ENCODE measurements at places on chromosomes 1 and 21.

DNA sequence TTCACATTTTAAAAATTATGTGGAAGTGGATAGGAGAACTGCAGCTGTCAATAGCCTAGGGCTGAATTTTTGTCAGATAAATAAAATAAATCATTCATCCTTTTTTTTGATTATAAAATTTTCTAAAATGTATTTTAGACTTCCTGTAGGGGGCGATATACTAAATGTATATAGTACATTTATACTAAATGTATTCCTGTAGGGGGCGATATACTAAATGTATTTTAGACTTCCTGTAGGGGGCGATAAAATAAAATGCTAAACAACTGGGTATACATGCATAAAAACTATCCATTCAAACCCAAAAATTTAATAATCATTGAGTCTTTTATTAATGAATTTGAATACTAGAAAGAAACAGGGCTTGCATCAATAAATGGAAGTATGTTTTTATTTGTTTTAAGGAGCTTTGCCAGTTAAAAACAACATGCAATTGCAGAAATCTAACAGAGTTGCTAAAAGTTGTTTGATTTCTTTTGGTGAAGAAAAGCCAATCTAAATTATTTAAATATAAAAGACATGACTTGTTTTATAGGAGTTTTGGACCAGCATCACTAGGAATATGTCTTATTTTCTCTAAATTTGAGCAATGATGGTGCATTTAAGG lies 31.4 kb downstream of the CLCA1 start:
- no peak for DNase-seq

GRCh38 chr1:28577738-28578536 lies 14.1 kb upstream of the RAB42 start:
- DNase-seq: no peak

DNA sequence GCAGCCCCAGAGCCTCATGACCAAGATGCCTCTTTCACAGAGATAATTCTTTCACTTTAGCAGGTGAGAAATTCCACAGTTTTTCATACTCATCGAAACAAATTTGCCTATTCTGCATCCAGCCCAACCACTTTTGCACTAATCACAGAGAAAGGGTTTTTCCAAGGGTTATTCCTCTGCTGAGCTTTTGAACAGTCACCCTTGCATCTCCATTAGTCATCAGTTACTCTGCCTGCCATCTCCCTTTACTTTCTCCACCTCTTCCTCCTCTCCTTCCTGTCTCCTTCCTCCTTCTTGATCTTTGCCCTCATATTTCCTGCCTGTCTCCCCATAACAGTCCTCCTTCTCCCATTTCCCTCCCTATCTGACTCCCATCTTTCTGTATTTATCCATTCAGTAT lies 43.9 kb downstream of the FH start:
- DNase-seq: no peak

DNA sequence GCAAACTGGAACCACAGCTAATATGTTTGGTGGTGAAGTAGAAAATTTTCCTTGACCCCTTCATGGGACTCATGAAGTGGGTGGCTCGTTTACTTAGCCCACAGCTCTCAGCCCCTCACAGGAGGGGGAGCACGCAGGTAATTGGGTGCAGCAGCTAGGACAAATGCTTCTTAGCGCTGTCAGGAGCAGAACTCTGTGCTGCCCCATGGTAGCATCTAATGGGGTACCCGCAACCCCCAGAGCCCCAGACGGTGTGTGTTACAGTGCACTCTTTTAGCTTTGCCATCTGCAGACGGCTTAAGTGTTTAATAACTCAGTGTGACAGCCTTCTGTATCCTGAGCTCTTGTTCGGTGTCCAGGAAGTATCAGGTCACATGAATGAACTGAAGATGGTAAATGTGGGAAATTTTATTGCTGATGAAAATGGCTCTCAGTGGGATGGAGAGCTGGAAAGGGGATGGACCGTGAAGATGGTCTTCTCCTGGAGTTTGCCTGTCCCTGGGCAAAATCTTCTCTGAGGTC lies 189.6 kb upstream of the ZRANB2 start:
- DNase-seq: no peak

DNA sequence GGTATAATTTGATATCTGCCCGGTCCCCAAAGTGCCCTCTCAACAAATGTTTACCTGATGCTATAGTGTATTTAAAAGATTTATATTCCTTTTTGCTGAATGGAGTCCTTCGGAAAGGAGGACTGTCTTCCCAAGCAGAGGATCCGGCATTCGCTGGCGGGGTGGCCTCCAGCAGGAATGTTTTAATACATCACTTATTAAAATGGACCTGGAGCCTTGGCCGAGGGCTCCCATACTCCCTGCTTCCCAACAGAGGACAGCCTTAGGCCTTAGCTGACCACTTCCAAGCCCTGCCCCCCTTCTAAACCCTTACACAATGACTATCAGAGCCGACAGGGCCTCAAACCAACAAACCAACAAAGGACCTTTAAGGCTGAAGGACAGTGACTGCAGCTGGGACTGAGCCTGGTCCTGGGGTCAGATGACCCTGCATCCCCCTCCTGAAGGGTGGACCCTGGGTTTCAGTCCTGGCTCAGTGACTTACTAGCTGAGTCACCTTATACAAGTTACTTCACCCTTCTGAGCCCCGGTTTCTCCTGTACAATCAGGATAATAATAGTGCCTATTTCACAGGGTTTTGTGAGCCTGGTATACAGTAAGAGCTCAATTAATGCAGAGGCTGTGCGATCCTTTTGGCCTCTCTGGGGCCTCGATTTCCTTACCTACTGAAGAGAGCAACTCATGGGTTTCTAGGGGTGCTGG lies 5.6 kb downstream of the CAMK2N1 start:
- no peak for DNase-seq

- DNase-seq: peak; percentile 48
Measured at GRCh38 chr1:183711741-183712361, 58.7 kb upstream of the APOBEC4 start.

DNA sequence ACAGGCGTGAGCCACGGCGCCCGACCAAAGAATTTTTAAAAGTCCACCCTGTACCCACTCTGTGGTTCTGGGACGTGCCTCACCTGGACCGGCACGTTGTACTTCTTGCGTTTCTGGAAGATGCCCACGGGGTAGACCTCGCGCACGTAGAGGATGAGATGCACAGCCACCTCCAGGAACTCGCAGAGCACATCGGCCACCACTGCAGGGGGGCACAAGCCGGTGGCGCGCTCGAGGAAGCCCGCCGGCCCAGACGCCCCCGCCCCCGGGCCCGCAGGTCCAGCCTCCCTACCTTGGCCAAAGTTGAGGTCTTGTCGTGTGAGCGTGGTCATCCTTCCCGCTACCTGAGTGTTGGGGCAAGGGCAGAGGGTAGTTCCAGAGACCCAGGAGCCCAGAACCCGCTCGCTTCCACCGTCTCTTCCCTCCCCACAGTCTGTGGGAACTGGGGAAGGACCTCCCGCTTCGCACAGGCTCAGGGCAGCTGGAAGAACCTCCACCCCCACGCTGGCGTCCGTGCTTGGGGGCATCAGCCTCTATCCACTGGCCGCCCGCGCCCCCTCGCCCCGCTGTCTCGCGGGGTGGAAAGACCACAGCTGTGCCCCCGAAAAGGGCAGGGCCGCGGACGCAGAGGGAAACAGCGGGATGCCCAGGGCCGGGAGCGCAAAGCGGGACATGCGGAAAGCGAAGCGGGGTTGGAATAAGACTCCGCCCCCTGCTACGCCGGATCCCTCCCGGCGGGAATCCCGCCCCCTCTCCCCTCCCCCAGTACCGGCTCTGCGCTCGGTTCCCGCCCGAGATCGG lies 478 bp downstream of the MAD2L2 start:
- no peak for DNase-seq

- DNase-seq: no peak
Measured at GRCh38 chr1:1985375-1986050, 18.1 kb downstream of the CFAP74 start.

GRCh38 chr1:7638078-7638477 lies 133.0 kb upstream of the VAMP3 start:
- no peak for DNase-seq

- no peak for DNase-seq
Measured at GRCh38 chr1:231613419-231614349, 12.9 kb upstream of the DISC1 start.

DNA sequence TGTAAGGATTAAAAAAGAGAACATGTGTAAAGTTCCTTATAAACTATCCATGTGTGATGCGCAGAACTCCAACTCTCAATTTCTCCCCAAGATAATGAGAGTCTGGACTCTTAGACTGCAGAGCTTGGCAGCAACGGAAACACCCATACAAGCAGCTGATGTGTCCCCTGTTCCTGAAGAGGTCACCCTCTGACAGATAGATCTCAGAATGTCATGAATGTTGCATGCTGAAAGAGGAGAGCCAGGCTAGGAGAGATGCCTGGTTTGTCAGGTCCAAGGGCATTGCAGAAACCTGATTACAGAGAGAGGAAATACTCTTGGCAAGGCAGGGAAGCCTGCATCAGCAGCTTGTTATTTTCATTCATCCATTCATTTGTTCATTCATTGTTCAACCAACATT lies 24.2 kb downstream of the MTARC1 start:
- DNase-seq: no peak

GRCh38 chr1:36919491-36920145 lies 114.7 kb downstream of the GRIK3 start:
- DNase-seq: no peak

DNA sequence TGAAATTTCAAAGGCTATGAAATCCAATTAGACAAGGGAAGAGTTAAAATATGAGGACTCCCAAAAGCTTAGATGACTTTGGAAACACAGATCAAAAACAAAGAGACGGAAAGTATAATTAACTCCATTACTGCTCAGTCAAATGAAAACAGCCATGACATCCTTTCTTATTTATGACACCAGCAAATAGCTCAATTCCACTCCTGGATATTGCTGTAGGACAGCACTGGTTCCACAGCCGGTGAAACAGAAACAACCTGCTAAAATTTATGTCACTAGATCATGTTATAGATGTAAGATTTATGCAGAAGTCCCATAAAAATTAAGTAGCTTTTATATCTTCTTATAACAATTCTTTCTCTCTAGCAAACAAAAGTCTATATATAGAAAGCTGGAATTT lies 65.6 kb upstream of the RRP15 start:
- DNase-seq: no peak

Measured in fibroblast of gingiva (primary cell).